ENCODE measurements at places on chromosomes 6 and 20. TPM values are rescaled to one million over a fixed set of nuclear protein-coding genes. Genes with fewer than 3 reads are reported as not detected.

NRN1 gene
- 24.4 TPM for total RNA-seq

TP53INP2 gene
- 17.7 TPM for total RNA-seq

ZBTB12 gene
- total RNA-seq = 3.5 TPM

DNA sequence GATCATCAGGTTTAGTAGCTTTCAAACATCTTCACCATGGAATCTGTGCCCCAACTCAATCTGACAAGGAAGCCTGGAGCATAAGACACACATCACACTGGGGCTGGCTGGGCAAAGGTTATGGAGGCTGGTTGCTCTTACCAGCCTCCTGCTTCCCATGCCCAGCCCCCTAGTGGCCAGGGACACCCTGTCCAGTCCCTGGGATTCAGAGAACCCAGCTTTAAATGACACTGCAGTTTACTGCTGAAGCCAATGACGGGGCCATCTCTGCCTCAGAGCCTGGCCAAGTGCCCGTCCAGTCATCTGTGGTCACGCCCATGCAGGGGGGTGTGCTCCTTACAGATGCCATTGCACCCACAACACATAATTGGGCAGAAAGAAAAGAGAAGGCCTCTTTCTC lies 272.9 kb downstream of the SMOC2 start:
- no peaks in the 10 kb centered on the region for H3K36me3 ChIP-seq
- no peaks in the 10 kb centered on the region for H3K4me1 ChIP-seq
- H3K4me3 ChIP-seq = no peak overlapping the region
- H3K27me3 ChIP-seq = peaks cover 33% of the 10 kb centered on the region
- no peak overlapping the region for H3K27ac ChIP-seq
- DNase-seq = no peak

GRCh38 chr6:38857815-38858214 lies 142.7 kb downstream of the DNAH8 start:
- no peaks in the 10 kb centered on the region for H3K36me3 ChIP-seq
- no peaks in the 10 kb centered on the region for H3K4me1 ChIP-seq
- no peak for DNase-seq

All from upper lobe of right lung (tissue), 1 donor.